A549 (cell line): ENCODE measurements at places on chromosomes 5 and 9.

- DNase-seq = no peak
These were observed 229.7 kb downstream of the EPB41L4A start for GRCh38 chr5:112189391-112189790.

- DNase-seq = no peak
These were observed 32.0 kb upstream of the DHFR start for GRCh38 chr5:80686757-80687156.

- no peak for DNase-seq
These were observed 36.2 kb upstream of the GZMA start for GRCh38 chr5:55066277-55066676.

- peak; percentile 73 for DNase-seq
These were observed 69.5 kb upstream of the RAD23B start for GRCh38 chr9:107213561-107214028.

- DNase-seq = peak; percentile 19
These were observed 167.0 kb downstream of the FGF18 start for GRCh38 chr5:171586436-171586835.

DNA sequence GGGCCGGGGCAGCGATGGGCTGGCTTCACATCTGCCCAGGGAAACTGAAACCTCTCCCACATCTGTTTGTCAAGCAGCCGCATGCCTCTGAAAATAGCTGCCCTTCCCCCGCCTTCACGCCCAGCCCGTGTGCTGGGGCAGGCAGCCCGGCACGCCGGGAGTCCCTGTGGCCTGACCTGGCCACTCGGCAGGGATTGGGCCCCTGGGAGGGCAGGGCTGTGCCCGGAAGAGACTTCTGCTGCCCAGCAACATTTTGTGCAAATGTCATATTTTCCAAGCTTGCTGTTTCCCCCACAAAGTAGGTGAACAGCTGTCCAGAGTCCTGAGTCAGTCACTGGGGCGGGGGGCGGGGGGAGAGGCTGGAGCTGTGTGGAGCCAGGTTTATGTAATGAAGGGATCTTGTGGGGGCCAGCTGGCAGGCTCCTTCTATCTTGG lies 8.2 kb downstream of the COL27A1 start:
- peak; percentile 28 for DNase-seq

DNA sequence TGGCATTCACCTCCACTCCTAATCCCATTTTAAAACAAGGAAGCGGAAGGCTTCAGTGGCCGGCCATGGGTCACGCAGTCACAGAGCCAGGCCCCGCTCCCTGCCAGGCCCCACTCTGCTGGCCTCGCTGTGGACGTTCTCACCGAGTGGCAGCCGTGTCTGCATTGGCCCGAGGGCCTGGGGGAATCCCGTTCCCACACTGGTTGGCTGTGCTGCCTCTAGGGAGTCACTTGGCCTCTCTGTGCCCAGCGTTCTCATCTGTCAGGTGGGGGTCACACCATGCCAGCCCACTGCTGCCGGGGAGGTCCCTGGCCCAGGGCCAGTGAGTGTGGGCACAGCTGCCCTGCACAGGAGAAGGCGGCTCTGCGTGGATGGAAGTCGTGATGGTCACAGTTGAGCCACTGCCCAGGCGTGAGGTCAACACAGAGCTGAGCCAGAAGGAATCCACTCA lies 13.4 kb upstream of the SLC9A3 start:
- DNase-seq = no peak

DNA sequence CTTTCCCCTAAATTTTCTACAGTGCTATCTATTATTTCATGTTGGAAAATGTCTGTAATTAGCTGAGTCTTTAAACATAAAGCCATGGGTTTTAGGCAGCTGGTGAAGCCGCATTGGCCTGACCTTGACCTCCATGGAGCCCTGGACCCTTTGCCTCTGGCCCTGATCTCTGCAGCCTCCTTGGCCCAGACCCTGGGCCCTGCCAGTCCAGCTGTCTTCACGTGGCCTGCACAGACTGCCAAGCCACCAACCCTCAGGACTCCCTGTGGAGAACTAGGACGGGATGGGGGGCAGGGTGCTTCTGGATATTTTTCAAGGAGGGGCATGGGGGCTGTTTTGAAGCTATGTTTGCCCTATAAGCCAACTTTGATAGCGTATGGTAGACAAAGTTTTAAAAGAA lies 29.8 kb upstream of the PPARGC1B start:
- DNase-seq = no peak

DNA sequence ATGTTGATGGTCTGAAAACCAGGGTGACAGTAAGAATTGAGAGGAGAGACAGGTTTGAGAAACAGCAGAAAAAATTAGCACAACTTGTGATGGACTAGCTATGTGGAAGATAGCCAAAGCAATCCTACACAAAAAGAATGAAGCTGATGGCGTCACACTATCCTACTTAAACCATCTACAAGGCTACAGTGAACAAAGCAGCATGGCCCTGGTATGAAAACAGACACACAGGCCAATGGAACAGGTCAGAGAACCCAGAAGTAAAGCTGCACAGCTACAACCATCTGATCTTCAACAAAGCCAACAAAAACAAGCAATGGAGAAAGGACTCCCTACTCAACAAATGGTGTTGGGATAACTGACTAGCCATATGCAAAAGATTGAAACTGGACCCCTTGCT lies 7.5 kb upstream of the UBE2R2 start:
- DNase-seq = no peak

- no peak for DNase-seq
These were observed 248.2 kb downstream of the TRIM32 start for GRCh38 chr9:116935149-116935897.

DNA sequence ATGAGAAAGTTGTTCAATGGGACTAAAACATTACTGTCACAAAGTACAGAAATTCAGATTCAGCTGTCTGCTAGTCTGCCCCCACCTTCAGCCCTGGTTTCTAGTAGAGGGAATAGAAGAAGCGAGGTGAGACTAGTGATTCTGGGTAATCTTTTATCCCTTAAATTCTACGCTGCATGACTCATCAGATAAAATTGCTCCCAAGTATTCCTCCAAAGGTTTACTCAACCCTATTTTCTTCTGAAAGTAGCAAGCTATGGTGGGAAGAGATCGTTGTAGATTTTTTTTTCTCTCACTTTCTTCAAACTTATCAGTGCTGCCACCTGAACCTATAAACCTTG lies 318.9 kb upstream of the RIOK2 start:
- no peak for DNase-seq

- DNase-seq = no peak
These were observed 218.3 kb downstream of the PBX3 start for GRCh38 chr9:125965477-125965876.

DNA sequence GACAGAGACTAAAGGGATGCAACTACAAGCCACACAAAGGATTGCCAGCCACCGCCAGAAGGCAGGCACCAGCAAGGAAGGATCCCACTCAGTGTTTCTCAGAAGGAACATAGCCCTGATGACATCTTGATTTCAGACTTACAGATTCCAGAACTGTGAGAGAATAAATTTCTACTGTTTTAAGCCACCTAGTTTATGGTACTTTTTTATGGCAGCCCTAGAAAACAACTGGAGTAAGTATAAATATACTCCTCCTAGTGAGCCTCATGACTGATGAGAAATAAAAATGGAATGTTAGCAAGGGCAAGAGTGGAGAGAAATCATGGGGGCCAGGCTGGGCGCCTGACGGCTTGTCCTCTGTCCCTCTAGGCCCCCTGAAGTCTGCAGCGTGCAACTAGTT lies 307.3 kb downstream of the PIK3R1 start:
- no peak for DNase-seq

DNA sequence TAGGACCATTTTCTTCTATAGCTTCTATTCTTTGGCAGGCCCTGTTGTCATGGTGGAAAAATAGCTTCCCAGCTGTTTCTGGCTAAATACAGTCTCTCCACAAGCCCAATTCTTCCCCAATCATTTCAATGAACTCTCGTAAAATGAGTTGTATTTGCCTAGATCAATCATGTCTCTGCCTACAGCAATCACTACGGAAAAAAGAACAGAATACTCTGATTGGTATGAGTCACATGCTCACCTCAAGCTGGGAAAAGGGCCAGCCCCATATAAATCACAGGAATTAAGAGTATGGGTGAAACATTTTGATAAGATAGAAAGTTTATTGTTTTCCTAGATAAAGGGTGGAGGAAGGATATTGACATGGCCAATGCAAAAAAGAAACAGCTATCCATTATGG lies 711.4 kb downstream of the EFNA5 start:
- DNase-seq = no peak

DNA sequence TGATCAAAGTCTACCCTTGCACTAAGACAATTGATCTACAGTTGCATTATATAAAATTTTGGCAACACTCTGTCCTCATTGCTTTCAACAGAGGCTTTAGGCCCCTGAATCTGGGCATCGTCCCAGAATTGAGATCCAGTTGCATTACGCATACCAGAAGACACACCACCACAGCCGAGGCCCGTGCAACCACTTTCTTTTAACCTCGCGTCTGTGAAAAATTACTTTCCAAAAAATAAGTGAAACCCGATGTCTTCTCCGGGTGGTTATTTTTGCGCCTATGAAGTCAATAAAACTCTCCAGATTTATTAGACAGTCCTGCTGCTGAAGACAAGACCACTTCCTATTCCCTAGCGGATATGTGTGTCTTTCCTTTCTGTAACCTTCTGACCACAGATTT lies 52.1 kb upstream of the NFIB start:
- no peak for DNase-seq

DNA sequence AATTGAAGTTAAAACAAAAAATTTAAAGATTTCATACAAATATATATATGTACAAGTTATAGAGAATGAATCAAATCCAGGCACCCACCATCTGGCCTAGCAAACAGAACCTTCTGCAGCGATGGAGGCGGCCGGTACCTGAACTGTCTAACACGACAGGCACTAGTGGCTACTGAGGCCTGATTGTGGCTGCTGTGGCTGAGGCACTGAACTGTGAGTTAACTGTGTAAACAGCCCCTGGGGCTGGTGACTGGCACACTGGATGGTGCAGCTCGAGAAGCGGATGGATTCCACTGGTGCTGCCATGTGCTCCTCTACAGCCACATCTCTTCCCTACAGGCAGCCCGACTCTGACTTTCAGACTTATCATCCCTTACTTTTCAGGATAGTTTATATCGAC lies 82.4 kb downstream of the RAPGEF1 start:
- DNase-seq = no peak

DNA sequence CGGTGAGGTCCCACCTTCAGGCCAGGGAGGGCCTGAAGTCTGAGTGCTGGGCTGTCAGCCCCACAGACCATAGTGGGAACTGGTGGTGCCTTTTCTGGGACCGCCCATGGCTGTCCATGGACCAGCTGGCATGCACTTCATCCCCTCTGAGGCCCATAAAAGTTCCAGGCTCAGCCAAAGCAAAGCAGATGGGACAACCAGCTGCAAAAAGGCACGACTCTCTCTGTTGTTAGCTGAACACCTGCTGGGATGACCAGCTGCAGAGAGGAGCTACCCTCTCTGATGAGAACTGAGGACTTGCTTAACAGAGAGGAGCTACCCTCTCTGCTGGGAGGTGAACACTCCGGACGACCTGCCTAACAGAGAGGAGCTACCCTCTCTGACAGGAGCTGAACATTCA lies 844.3 kb upstream of the DMAC1 start:
- no peak for DNase-seq

- DNase-seq = no peak
These were observed 674 bp downstream of the C5orf15 start for GRCh38 chr5:133967698-133968203.

DNA sequence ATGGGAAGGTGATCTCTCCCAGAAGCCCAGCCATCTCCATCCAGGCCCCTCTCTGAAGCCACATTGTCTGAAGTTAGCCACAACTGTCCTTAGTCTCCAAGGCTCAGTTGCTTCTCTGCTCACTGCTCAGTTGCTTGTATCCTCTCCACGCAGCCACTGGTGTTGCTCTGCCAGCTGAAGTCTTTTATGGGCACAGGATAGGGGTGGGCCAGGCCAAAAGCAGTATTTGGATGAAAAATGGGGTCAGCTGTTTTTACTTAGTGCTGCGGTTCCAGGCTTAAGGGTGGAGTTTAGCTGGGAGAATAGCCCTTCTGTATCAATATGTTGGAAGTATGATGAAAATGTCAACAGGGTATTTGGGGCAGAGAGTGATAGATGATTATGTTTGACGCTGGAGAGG lies 168.8 kb upstream of the PPP1R2B start:
- DNase-seq = no peak

- DNase-seq = no peak
These were observed 215.8 kb upstream of the DAB2 start for GRCh38 chr5:39640552-39640951.

DNA sequence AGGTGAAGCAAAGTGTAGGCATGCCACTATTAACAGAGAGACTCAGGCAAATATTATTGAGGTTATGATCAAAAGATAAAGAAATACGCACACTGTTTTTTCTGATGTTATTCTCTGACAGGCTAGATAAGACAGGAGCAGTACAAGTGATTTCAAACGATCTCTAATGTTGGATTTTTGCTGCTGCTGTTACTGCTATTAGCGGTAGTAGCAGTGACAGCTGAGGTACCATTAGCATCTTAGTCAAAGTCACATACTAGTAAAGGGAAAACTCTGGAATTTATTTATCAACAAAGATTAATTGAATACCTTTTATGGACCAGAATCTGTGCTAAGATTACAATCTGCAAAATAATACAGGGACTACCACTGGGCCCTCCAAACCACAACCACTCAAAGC lies 362.4 kb upstream of the CDH6 start:
- DNase-seq = no peak

DNA sequence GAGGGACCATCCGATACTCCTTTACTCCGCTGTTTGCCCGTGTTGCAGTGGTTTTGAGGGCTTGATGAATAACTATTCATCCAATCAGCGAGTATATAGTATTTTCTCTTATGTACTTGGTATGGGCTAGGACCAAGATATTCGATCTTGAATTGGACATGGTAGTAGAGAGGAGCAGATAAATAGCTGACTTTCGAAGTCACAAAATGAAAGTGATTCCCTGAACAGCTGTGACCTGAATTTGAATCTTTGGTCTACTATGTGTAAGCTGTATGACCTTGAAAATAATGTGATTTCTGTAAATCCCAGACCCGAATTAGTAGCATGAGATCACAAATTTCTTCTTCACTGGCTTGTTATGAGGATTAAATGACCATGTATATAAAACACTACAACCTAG lies 134.4 kb downstream of the TUSC1 start:
- no peak for DNase-seq

DNA sequence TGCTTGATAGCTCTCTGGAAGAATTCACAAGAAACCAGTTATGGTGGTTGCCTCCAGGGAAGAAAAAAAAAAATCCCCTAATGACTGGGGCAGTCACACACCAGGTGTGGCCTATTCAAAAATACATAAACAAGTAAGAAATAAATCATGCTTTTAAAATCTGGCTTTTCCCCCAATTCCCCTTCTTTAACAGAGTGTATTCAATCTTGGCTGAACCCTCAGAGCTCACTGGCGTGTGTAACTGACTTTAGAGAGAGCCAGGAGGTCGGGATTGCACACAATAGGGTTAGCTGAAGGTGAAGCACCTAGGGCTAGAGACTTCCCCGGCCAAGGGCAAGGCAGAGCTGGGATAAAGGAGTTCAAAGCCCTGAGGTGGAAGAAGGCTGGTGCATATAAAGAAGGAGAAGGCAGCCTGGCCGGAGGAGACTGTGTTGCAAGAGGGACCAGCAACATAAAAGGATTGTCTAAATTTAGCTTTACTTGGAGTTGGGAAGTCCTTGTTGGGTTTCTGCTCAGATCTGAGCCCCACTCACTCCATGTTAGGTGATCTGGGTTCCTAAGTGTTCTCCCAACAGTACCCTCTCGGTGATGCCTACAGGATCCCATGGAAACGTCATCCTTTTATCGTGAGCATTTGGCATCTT lies 19.7 kb downstream of the FNBP1 start:
- no peak for DNase-seq
